Neural progenitor cell (in vitro differentiated cells): ENCODE measurements at places on chromosomes 4 and X.

GRCh38 chrX:24294619-24295018, 19.2 kb downstream of the SUPT20HL2 start:
- DNase-seq, result peak; percentile 76

GRCh38 chrX:13473442-13474163, 95.8 kb upstream of the EGFL6 start:
- peak; percentile 55 for DNase-seq

GRCh38 chrX:153153516-153153915, 25.6 kb upstream of the MAGEA1 start:
- no peak for DNase-seq

GRCh38 chrX:2928583-2929434, at the start of gene ARSD:
Gene ARSD, minus strand, starts transcription at chrX:2929339. Its CDS starts 64 bp downstream, at chrX:2929275.
- DNase-seq, result peak; percentile 95

- no peak for DNase-seq
These were observed 534.6 kb downstream of the PPARGC1A start for GRCh38 chr4:23355258-23355657.

- DNase-seq, result no peak
These were observed 206.3 kb upstream of the ATP6AP2 start for GRCh38 chrX:40374486-40374885.

DNA sequence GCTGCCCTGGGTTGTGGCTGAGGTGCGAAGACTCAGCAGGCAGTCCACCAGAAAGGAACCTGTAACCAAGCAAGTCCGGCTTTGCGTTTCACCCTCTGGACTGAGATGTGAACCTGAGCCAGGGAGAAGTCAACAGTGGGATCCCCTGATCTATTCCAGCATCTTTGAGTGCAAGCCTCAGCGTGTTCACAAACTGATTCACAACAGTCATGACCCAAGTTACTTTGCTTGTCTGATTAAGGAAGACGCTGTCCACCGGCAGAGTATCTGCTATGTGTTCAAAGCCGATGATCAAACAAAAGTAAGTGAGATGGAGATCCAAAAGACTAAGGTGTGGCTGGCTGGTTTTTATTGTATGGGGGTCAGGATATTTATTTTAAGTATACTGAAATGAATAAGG, 11.3 kb downstream of the TBC1D1 start:
- no peak for DNase-seq

GRCh38 chr4:75081561-75081960, 148.6 kb downstream of the PARM1 start:
- no peak for DNase-seq

DNA sequence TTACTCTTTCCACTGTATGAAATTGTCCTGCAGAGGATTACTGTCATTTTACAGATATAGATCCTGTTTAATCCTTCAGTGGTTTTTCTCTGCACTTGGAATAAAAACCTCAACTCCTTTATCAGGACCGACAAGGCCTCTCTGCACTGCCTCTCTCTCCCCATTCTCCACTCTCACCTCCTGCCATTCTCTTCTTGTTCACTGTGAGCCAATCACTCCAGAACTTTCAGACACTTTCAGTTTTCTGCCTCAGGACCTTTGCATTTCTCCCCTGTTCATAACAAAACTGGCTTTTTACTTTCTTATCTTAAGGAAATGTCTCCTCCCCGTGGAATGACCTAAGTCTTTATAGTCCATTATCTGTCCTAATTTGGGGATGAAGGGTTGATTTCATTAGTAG, 137.3 kb downstream of the ELOVL6 start:
- no peak for DNase-seq

DNA sequence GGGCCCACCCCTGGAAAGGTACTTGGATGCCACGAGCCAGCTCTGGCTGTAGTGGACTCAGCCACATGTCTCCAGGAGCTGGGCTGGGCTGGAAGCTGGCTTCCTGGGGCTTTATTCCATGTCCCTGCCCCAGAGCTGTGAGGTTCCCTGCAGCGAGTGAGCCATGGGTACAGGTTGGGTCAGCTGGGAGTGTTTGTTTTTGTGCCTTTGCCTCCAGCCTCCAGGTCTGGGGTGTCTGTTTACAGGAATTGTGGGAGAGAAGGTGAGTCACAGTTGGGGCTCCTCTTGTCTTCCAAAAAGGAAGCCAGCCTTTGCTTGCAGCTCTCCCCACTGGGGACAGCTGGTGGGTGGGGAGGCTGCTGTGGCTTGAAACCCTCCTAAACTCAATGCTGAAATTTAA, 21.5 kb downstream of the SORCS2 start:
- DNase-seq, result no peak

DNA sequence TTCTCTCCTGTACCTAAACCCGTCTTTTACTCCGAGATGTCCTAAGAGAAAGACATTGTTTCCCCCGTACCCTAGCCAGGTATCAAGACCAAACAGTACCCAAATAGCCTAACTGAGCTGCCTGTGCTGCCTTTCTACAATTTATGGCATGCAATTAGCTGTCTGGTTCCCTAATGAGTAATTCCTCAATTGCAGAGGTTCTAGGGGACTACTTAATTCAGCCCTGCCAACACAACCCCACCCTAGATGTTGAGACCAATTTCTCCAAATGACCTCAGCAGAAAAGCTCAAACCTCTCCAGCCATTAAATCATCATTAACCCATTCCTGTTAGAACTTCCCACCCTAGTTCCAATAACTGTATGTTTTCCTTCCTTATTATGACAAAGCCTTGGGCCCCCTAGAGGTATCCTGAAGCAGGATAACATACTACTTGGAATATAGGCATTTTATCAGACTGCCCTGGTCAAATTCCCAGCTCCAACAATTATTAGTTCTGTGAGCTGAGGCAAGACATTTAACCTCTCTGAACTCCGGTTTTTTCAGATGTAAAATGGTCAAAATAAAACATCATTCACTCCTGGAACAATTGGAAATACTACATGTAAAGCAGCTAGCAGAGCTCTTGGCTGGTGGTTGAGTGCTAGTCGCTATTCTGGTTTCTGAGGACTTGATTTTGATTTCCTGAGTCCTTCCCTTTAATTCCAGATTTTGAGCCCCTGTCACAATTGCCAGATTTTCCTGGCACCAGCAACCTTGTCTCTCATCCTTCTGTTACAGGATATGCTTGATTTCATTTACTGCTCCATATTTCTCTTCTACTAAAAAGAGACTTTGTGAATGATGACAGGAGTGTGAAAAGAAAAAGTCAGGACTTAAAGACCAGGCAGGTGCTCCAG, 244.6 kb upstream of the TENM3 start:
- DNase-seq, result no peak

DNA sequence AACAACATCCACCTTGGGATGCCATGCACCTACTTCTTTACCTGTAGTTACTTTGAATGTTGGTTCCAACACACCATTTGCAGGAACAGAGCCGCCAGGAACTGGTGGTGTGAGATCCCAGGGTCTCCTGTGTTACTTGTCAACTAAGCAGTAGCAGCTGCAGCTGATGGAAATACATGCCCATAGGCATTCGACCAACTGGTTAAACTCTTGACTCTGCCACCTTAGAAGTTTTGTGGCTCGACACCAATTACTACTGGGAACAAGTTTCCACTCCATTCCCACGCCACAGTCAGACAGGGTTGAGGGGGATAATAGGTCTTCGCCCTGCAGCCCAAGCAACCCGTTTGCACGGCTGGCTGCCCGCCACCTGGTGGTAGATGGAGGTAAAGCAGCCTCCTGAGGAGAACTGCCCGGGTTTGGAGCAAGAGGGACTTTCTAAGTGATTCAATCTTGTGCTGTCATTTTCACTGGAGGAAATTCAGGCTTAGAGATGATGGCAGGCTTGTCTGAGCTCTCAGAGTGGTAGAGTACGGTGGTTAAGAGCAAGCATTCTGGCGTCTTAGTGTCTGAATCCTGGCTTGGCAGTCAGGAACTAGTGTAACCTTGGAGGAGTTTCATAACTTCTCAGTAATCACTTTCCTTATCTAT, 119.1 kb upstream of the TRIM2 start:
- DNase-seq, result peak; percentile 77

DNA sequence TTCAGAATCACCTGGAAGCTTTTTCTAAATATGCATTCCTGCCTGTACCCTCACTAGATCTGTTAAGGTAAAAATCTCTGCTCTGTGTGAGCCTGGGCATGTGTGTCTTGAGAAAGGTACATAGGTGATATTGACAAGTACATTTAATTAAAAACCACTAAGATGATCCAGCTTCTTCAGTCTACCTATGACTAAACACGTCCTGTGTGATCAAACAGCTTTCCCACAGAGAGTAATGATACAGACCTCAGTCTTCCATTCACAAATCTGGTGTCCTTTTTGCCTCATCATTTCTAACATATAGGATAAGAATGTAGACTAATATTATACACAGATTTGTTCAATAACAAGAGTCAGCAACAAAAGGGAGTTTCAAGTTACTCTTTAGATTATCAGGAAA, 42.6 kb downstream of the GALNT7 start:
- DNase-seq, result no peak

- no peak for DNase-seq
These were observed 5.3 kb downstream of the VAMP7 start for GRCh38 chrX:155886409-155886808.

GRCh38 chr4:138832563-138832962, 183.0 kb upstream of the NOCT start:
- DNase-seq, result no peak

DNA sequence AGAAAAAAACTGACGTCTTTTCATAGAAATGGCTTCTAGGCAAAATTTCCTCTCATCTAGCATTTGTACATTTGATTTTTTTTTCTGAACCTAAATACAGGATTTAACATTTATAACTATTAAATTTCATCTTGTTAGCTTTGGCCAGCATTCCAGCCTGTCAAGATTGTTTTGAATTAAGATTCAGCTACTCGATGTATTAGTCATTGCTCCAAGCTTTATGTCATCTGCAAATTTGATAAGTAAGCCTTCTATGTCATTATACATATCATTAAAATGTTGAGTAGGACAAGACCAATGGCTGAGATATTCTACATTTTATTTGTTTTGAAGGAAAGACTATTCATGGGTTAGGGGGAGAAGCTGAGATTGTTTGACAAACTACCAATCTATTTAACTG, 46.7 kb downstream of the DDX53 start:
- no peak for DNase-seq

DNA sequence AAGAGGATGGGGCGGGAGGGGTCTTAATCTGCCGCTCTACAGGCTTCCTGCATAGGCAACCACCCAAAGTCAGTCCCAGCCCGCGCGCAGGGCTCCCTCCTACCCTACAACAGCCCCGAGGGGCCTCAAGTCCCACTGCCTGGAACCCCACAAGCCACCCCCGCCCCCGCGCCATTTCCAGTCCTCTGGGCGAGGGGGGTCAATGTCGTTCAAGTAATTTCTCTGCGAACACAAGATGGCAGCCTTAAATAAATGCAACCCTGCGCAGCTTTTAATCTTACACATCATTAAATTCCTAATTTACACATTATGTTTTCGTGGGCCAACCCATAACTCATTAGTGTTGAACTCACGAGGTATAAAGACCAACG, 92.9 kb downstream of the BCOR start:
- DNase-seq, result peak; percentile 28

DNA sequence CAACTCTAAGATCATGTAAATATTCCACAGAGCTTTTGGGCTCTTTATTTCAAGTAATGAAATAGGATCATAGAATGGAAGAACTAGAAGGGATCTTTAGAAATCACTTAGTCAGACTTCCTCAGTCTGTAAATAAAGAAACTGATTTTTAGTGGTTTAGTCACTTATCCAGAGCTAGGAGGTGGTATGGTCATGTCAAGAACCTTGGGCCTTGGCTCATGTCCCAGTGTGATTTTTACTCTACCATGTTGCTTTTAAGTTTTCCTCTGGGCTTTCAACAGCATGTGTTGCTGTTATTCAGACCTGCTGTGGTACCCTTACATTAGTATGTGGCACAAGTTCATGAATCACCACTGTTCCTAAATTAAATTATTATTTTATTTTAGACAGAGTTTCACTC, 184.9 kb downstream of the FRAS1 start:
- no peak for DNase-seq

GRCh38 chr4:1406394-1406980, at the start of gene NKX1-1:
Gene NKX1-1, minus strand, starts transcription at chr4:1406442. Its CDS starts 0 bp downstream, at chr4:1406442.
- peak; percentile 65 for DNase-seq

GRCh38 chrX:3378156-3378555, 31.7 kb upstream of the MXRA5 start:
- DNase-seq, result no peak

- peak; percentile 45 for DNase-seq
These were observed 66.0 kb downstream of the FBXO8 start for GRCh38 chr4:174217273-174218126.

DNA sequence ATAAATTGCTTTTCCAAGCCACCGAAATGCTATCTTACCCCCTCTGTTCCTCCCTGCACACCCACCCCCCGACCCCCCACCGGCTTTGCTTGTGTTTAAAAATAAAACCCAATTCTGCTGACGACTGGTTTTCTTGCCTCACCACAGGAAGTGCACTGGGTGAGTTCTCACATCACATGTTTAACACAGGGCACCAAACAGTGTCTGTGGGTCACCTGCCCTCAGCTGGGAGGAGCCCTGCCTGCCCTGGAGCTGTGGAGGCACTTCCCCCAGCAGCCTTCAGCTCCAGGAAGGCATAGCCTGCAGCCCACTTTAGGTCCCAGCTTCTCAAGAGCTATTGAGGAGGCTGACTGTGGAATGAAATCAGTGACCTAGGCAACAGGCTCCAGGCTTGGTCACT, 8.8 kb downstream of the TMEM255A start:
- peak; percentile 4 for DNase-seq

DNA sequence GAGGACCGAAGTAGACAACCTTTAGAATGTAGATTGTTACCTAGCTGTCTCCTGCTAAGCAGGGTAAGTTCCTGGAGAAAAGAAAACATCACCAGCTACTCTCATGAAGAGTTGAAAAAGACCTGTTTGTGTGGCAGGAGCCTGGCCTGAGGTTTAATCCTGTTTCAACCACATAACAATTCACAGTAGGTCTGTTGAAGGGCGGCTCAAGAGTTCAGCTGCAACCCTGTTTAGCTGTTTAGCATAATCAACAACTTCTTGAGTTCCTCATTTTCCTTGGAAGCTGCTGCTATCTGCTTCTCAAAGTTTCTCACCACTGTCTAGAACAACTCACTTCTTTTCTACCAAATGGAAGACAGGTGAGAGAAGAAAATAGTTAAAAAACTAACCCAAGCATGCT, 170.4 kb upstream of the TET2 start:
- DNase-seq, result no peak

GRCh38 chrX:118824173-118824730, 628 bp downstream of the ZCCHC12 start:
- DNase-seq, result peak; percentile 39

GRCh38 chrX:146887020-146887419, 72.5 kb upstream of the CXorf51A start:
- no peak for DNase-seq

DNA sequence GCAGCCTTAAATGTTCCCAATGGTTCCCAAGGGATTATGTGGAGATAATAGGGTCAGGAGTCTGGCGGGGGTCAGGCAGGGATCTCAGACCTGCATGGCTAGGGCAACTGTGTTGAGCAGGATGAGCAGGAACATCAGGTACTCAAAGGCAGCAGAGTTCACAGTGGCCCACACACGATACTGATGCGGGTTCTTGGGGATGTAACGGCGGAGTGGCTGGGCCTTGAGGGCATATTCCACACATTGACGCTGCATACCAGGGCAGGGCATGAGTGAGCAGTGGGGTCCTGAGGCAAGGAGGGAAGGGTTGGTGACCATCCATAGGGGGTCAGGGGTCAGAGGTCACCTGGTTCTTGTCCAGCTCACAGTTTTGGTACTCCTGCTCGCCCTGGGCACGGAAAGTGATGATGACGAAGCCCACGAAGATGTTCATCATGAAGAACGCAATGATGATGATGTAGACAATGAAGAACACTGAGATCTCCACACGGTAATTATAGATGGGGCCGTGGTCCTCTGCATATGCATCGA, 15.1 kb upstream of the SYP start:
- no peak for DNase-seq

- no peak for DNase-seq
These were observed 189.0 kb upstream of the HCCS start for GRCh38 chrX:10922159-10922558.
